ENCODE measurements at places on chromosomes 12 and 14.

DNA sequence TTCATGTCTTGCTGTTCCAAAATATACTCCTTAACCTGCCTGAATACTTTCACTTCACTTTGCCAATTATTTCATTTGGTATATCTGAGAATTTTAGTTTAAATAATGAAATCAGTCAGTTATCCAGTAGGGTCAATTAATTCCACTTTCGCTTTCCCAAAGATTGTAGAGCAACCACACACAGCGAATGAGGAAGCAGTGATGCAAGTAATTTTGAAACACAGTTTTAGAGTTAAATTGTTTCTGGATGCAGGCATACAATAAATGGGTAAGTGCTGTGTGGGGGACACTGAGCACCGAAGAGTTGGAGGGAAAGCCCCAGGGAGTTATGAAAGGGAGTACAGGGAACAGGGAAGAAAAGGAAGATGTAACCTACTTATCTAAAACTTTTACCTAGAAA lies 62.8 kb downstream of the TSHR start:
- peak; percentile 47 for DNase-seq

DNA sequence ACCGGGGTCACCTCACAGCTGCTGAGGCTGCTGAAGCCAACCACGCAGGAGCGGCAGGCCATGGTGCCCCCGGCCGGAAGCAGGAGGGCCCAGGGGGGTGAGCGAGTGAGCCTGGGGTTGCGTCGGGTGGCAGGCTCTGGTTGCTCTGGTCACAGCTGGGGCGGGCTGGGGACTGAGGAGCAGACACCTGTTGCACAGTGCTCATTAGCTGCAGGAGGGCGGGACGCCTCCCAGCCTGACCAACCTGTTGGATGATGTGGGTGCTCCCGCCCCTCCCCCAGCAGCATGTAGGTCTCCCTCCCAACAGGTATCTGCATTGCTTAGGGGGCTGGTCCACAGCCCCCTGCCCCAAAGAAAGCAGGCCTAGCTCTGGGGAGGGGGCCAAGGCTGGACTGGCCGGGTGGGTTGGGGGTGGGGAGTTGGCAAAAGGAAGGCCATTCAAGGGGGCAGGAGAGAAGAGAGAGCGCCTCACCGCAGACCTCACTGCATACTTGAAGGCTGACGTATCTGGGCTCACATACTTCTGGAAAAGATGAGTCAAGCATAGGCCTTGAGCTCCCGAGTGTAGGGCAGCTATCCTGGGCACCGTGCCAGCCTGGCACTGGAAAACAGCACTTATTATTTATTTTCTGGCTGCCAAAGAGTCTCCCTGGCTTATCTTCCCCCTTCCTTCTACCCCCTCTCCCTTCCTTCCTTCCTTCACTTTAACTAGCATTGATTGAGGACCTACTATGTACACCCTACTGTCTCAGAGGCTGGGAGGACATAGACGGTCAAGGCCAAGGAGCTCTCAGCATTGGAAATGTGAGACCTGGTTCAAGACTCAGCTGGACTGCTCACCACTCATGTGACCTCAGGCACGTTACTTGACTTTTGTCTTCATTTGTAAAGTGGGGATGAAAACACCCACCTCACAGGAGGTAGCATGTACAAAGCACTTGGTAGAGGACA lies at the start of gene KRT80:
Gene KRT80 (minus strand): TSS at position 174 of the 951 bp plus-strand sequence. CDS start 112 bp downstream, at position 62.
- peak; percentile 92 for DNase-seq

DNA sequence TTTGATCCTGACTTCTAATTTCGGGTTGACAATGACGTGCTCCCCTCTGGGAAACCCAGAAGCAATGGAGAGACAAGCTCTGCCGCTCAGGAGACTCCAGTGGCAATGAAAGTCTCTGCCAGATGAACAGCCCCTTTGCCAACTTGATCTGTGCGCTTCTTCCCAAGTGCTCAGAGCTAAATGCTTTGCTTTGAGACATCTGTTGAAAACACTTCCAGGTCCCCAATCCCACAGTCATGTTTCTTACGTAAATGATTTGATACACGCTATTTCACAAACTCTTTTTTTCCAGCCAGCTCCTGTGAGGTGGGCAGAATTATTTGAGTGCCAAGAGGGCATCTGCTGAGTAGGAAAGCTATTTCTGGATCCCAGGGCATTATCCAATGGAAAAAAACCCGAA lies 147.6 kb downstream of the RIMBP2 start:
- DNase-seq, result no peak

DNA sequence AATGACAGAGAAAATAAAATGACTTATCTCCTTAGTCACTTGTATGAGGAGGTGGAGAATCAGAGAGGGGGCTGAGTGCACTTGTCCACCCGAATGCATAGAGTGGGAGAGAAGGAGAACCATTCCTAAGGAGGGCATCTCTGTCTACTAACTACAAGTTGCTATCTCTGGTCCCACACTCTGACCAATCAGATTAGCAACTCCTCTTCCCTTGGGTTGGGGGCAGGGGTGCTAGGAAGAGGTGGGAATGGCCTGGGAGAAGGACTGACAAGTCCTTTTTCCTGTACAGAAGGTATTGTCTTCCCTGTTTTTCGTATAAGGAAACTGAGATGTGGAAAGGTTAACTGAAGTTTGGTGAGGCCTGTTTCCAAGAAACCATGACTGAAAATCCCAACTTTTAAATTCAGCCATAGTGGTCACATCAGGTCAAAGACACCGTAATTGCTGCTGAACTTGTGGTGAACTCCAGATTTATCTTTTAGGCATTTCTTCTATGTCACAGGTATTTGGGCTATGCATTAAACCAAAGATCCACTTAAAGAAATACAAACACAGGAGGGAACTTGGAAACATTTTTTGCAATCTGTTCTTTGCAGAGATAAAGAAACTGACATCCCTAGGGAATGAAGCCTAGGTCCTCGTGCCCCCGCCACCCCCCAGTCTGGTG lies 207.8 kb downstream of the CRADD start:
- DNase-seq, result no peak

DNA sequence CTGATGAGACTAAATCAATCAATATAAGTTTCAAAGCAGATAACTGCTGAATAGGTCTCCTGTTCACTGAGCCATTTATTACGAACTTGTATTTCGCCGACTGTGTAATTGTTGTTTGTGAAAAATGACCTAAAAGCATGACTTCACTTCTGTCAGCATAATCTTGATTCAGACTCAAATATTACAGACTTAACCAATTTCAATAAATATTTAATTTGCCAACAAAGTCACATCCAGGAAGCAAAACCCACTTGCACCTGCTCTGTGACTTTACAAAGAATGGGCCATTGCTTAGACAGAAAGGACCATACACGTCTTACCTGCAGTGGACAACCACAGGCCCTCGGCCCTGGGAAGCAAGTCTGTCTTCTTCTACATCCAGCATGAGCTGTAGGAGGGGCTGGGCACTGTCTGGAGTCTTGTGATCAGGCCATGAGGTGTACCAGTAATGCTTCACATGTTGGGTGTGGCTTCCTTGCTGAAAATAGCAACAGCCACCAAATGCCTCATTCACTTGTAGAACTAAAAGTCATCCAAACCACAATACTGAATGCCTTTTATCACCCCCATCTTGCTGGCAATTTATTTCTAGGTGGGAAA lies 23.5 kb upstream of the PTPRB start:
- peak; percentile 94 for DNase-seq

DNA sequence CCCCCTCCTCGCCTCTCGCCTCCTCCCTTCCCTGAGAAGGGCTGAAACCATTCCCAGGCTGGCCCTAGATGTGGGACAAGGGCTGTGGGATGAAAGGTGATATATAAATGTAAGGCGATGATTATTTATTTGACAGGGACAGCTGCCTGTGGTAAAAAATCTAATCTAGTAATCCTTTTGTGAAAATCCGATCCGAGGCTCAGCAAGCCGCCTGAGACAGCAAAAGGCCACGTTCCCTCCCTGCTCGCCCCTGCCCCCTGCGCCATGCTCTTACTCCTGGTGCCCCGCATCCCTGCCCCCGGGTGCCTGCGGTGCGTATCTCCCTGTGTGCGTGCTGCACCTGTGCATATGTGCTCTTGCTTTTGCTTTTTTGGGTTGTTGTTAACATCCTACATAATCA lies 65.2 kb downstream of the TSPAN9 start:
- DNase-seq, result no peak

GRCh38 chr12:19633194-19633593 lies 193.9 kb downstream of the AEBP2 start:
- no peak for DNase-seq

DNA sequence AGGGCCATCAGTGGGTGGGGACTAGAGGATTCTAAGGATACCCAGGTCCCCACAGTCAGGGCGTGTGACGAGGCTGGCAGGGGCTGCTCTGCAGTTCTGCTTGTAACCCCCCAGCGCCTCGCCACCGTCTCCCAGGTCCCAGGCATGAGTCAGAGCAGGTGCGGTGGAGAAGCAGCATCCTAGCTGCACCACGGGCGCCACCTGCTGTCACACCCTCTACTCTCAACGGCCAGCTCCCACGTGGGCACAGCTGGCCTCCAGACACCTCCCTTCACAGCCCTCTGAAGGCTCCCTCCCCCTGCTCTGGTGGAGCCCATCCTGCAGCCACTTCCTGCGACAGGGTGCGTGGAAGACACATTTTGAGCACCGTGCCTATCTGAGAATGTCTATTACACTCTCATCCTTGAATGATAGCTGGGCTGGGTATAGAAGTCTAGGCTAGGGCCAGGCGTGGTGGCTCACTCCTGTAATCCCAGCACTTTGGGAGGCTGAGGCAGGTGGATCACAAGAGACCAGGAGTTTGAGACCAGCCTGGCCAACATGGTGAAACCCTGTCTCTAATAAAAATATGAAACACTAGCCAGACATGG lies 6.9 kb upstream of the NUDT14 start:
- DNase-seq, result no peak

GRCh38 chr12:58028294-58028693 lies 86.9 kb downstream of the ATP23 start:
- DNase-seq, result no peak

- DNase-seq, result peak; percentile 72
These were observed 41.0 kb downstream of the BDKRB1 start for GRCh38 chr14:96297000-96297399.

DNA sequence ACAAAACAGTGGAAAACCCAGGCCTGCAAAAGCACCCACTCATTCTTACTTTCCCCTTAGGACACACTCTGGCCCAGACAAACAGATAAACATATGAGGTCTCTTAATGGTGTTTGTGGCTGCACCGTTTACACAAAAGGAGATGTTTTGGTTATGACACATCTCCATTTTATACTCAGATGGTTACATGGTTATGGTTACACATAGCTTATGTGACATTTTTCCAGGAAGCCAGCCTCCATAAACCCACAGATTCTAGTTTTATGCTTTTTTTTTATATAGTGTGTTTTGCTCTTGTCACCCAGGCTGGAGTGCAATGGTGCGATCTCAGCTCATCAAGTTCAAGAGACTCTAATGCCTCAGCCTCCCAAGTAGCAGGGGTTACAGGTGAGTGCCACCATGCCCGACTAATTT lies 3.5 kb upstream of the KLRD1 start:
- DNase-seq, result no peak

DNA sequence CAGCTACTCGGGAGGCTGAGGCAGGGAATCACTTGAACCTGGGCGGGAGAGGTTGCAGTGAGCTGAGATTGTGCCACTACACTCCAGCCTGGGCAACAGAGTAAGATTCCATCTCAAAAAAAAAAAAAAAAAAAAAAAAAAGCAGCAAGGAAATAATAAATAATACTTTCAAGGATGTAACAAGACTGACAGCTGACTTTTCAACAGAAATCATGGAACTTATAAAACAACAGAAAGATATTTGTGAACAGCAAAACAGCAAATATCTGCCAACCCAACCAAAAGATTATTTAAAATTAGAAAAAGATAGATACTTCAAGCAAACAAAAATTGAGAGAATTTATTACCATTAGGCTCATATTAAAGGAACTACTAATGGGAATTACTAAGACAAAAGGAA lies 115.1 kb downstream of the TSHR start:
- DNase-seq, result peak; percentile 38

DNA sequence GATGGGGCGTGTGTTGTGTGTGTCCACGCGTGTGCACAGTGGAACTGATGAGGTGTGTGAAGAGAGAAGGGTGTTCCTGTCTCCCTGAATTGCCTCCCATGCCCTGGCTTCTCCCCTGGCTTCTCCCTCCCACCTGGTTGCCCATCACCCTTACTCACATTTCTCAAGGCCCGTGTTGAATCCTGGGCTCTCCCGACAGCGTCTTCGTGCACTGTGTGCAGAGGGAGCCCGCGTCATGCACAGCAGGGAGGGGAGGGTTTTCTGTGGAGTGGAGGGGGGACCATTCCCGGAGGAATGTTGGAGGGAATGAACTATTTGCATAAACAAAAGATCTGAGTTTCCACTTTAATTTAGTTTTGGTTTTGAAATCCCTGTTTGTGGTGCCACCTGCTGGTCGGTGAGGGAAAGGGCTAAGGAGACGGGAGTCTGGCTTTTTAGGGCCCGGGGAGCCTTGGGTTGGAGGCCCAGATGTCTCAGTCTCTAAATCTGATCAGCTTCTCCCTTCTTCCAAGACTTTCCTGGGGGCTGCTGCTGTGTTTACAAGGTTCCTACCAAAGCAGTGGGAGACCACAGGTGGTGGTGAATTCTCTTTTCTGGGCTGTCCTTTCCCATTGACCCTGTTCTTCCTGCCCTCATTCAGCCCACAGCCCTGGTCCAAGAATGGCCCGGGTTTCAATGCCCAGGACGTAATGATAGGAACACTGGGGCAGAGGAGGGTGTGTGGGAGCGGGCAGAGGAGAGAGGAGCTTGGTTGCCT lies at the start of gene C1R:
Gene C1R (minus strand): TSS at position 217 of the 757 bp plus-strand sequence. CDS start 57 bp downstream, at position 160.
- DNase-seq, result peak; percentile 77

DNA sequence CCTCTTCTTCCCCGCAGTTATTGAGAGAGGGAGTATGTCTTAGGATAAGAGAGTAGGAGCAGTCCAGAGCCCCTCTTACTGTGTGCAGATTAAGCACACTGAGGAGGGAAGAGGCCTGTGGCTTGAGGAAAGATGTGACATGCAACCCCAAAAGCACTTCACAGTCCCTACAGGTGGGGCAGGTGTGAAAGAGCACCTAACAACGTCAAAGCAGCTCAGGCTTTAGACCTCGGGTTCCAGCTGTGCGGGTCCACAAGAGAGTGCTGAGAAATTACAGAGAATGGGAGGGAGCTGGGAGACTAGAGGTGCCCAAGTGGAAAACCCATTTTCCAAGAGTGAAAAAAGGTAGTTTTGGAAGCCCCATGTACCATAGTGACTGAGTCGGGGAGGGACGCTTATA lies 127.6 kb downstream of the SLC25A47 start:
- no peak for DNase-seq

GRCh38 chr12:11896417-11896929 lies 174.3 kb upstream of the BCL2L14 start:
- no peak for DNase-seq

GRCh38 chr12:62625228-62625627 lies 158.6 kb downstream of the MON2 start:
- peak; percentile 47 for DNase-seq

DNA sequence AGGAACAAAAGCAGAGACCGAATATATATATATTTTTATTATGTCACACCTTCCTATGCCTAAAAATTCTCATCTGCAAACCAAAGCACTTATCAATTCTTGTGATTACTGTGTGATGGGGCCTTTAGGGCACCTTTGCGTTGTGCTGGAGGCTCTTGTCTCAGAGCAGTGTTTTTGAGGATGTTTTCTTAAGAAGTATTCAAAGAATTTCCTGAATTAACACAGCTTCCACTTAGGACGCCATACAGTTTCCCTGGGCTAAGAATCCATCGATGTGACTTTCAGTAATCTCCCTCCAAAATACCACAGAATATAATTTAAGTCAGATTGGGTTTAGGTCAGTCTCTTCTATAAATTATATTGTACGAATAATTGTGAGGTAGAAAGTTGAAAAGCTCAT lies 22.0 kb upstream of the HIF1A start:
- no peak for DNase-seq

Measured in hematopoietic multipotent progenitor cell treated with erythropoietin and hydrocortisone succinate and interleukin-3 and kit ligand, for 4 days (in vitro differentiated cells).